ENCODE measurements at places on chromosomes 3 and 15.

DNA sequence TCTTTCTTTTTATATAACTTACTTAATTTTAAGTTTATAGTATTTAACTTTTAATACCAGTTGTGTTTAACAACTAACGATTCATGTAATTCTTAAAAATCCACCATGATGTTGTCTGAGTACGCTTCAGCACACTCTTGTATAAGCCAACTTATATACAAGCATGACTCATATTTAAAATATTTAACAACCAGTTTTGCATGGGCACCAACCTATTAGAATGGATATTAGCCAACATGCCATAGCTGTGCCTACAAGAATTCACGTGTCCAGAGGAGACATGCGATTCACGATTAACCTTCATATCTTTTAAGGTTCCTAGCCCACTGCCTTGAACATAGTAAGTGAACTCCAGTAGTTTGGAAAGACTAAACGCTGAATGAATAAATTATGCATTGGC, 1023.2 kb downstream of the TBL1XR1 start:
- DNase-seq, result no peak

GRCh38 chr3:20154078-20154477, 31.9 kb downstream of the SGO1 start:
- DNase-seq, result no peak

DNA sequence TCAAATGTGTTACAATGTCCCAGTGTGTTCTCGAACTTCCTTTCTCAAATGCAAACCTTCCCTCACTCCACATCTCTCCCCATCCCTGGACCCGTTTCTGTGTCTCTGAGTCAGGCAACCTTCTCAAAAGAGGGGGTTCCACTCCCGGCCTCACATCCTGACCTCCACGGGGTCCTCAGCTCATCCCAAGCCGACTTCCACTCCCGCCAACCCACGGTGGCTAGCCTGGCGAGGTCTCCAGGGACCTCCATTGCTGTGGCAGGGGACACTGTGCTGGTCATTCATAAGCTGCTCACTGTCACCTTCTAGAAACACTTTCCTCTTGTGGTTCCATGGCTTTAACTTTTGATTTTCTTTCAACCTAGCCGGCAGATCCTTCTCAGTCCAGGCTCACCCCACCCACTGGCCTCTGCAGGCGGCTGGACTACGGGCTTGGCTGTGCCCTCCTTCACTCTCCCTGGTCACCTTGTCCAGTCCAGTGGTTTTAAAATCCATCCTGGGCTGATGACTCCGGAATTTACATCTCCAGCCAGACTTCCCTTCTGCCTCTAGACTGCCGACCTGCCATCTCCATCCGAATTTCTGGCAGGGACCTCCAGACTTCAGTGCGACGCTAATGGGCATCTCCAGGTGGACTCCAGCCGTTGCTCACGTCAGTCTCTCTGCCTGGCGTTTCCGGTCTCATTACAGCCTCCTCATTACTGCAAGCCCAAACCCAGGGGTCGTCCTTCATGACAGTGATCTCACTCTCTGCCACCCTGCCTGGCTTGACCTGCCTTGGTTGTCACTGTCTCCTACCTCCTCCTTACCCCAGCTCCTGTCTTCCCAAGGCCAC, 20.0 kb downstream of the ABTB1 start:
- DNase-seq, result no peak

DNA sequence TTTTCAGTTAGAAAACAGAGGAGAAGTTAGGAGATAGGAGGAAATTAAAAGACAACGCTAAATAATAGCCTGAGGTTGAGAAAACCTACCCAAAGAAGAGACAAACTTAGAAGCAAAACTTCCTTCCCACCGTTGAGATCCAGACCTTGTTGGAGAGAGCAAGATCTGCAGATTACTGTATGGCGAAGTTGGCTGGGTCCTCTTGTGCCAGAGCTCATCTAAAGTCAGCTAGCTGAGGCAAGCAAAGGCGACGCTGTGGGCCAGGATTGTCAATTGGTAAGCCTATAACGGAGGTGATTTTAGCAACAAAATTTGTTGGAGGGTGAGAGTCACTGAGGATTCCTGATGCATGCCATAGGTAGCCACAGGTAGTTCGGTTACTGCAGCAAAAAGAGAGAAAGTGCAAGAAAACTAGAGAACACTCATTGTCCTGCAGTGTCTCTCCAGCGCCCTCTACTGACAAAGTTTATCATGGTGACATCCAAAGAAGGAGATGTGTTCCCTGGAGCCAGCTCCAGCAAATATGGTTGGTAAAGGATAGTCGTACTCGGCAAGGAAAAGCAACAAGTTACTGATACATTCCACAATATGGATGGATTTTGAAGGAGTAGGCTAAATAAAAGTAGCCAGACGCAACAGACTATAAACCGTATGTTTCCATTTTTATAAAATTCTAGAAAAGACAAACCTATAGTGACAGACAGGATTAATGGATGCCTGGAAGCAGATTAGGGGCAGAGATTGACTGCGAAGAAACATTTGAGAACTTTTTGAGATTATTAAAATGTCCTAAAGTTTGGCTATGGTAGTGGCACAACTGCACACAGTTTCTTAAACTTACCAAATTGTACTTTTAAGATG, 9.8 kb upstream of the OR5K4 start:
- no peak for DNase-seq

- DNase-seq, result no peak
These were observed 78.3 kb downstream of the ASB7 start for GRCh38 chr15:100680726-100681125.

- DNase-seq, result no peak
These were observed 22.8 kb upstream of the MAP4 start for GRCh38 chr3:48038971-48039481.

DNA sequence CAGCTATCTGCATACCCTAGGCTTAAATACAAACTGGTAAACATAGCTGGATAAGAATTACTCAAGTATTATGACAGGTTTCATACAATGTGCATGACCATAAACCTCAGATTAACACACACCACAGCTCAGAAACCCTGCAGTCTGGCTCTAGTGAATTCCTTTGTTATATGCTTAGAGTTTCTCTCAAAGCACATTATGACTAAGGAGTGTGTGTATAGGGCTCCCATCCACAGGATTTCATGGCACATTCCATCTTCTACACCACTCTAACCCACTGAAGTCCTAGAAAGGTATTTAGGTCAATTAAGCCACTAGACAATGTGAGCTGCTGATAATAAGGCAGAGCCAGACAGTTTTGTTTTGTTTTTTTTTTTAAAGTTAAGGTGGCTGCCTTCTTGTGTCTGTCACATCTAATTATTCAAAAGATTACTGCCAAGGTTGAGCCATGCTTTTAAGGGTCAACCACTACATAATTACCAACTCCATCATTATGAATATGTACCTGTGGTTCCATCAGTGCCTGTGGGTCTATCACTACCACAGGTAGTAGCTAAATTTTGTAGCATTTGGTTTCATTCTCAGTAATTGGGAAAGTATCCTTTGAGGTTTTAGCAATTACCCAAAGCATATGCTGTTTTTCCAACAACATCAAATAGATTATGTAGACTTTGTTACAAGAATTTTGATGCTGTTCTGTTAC, 107.0 kb downstream of the ALCAM start:
- no peak for DNase-seq

GRCh38 chr3:11784971-11785377, 61.7 kb downstream of the TAMM41 start:
- DNase-seq, result no peak

GRCh38 chr15:31338879-31339557, 12.4 kb downstream of the KLF13 start:
- no peak for DNase-seq

DNA sequence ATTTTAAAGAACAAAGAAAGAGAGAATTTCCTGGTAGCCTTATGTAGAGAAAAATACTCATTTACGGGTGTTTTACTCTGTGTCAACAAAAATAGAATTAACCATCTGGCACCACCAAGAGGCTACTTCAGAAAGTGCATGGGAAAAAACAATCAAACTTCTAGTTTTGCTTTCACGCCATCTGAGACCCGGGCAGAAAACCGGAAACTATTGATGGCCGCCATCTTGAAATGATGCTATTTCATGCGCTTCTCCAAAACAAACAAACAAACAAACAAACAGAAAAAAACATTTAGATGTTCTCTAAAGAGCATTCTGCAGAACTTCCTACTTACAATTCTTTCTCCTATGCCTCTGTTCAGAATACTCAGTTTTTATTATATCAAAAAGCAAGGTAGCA, 49.4 kb upstream of the SYNPR start:
- no peak for DNase-seq

GRCh38 chr15:43376017-43376705, 5.3 kb downstream of the TUBGCP4 start:
- DNase-seq, result no peak

DNA sequence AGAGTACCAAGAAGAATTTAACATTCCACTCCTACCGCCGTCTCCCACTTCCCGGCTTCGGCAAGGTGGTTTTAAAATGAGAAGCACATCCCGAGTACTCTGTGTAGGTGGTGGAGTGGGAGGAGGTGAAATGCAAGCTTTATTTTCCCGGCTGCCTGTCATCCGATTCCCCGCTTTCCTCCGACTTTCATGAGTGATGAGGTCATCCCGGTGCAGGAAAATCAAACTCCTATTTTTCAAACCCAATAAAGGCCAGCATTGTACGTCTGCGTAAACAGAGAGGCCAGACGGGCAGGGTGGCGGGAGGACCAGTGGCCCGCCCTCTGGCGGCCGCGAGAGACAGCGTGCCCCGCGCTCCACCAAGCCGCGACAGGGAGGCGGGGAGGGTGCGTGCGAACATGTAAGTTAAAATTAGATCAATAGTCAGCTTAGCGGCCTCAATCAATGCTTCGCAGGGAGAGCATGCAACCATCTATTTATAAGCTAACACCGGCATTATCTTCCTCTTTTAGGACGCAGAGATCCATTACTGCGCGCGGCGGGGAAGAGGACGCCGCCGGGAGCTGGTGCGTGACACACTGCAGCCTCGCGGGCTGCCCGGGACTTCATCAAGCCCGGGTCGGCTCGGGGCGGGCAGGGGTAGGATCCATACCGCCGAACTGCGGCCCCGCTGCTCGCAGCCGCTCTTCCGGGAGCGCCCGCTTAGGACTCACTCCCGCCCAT, 163.3 kb downstream of the CD47 start:
- no peak for DNase-seq

DNA sequence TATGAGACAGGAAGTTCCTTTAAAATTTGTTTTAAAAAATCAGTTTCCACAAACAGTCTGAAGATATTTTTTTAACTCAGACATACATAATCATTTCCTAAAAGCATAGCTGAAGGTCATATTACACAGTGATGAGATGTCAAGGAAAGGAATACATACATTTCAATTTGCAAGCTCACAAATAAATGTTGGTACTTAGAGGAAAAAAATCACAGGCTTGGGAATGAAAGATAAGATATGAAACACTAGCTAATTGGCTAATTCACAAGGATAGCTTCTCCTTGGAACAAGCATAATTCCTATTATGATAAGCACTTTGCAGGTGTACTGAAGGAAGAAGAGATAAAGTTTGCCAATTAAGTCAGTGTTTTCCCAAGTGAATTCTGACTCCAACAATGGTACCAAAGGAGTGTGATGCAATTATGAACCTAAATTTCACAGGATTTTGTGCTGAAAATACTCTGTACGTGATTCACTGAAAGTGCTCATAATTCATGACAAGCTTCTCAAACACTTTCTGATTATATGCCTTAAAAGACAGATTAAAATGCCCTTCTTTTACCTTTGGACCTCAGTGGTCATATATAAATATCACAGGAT, 112.4 kb downstream of the FRMD5 start:
- DNase-seq, result no peak

- no peak for DNase-seq
These were observed 74.4 kb downstream of the CD200 start for GRCh38 chr3:112407214-112407887.

GRCh38 chr15:73845507-73845906, 27.9 kb upstream of the TBC1D21 start:
- DNase-seq, result no peak

GRCh38 chr3:165667676-165668075, 169.5 kb downstream of the BCHE start:
- DNase-seq, result no peak

- DNase-seq, result no peak
These were observed 23.4 kb downstream of the SOX14 start for GRCh38 chr3:137787529-137787928.

DNA sequence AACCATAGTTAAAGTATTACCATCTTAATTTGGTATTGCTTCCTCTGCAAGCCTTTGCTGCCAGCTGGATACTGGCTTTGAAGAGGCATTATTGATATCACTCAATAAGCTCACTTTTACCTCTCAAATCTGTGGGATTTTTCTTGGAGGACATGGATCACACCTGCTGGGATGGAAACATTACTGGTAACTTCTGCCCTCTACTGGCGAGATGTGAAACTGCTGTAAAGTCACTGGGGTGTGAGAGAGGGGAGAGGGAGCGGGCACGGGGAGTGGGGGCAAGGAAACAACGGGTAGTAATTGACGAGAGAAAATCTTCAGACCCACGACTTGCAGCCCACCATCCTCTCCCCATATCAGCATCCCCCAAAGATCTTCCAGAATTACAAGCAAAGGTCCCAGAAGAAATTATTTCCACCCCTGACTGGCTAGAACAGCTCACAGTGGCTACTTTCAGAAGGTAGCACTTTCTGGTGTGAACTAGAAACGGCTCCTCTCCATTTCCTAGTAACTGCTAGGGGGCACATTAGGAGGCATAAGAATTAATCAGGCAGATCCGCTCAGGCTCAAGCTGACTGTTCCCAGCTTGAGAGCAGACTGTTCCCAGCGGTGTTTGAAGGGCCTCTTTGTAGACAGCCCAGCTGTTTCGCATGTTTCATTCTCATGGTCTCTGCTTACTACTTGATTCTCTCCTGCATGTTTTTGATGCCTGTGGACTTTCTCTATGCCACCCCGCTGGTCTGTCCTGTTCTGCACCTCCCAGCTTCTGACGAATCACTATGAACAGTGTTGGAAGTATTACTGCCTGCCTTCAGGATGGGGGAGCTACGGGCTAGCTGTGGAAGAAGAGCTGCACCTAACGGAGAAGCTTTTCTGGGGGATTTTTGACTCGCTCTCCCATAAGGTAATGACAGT, 230.4 kb upstream of the CHRM5 start:
- DNase-seq, result no peak

- no peak for DNase-seq
These were observed 93.4 kb downstream of the XXYLT1 start for GRCh38 chr3:195177422-195178123.

DNA sequence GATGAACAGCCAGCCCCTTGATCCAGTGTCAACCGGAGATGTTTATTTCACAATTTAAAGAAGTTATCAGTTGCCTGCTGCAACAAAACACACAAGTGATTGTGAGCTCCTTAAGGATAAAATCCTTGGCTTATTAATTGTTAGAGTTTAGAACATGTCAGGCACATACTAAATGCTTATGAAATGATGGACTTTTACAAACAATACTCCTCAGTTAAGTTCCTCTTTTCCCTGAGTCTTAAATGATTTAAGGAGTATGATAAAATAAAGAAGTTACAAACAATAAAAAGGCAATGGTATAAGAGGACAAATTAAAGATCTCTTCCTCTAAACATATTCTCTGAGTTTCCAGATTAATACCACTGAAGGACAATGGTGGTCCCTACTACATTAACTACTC, 5.7 kb downstream of the GHSR start:
- no peak for DNase-seq

GRCh38 chr15:28977377-28978010, 91.7 kb downstream of the APBA2 start:
- DNase-seq, result no peak

- no peak for DNase-seq
These were observed 91.5 kb downstream of the SH3GL3 start for GRCh38 chr15:83538682-83539081.
